ENCODE measurements at places on chromosomes 13 and 19. TPM values are rescaled to one million over a fixed set of nuclear protein-coding genes. Genes with fewer than 3 reads are reported as not detected.

GRCh38 chr19:7868671-7869452 lies 5.3 kb downstream of the PRR36 start:
- peaks cover 26% of the 10 kb centered on the region for H3K4me1 ChIP-seq
- H3K36me3 ChIP-seq: no peaks in the 10 kb centered on the region
- H3K27me3 ChIP-seq: peaks cover 27% of the 10 kb centered on the region

- no peak for DNase-seq
- no peak overlapping the region for H3K4me3 ChIP-seq
- H3K36me3 ChIP-seq: peaks cover 32% of the 10 kb centered on the region
- H3K27ac ChIP-seq: peak overlapping the region; percentile 91
Measured at GRCh38 chr19:19463348-19464117, 51.8 kb downstream of the TSSK6 start.

DNA sequence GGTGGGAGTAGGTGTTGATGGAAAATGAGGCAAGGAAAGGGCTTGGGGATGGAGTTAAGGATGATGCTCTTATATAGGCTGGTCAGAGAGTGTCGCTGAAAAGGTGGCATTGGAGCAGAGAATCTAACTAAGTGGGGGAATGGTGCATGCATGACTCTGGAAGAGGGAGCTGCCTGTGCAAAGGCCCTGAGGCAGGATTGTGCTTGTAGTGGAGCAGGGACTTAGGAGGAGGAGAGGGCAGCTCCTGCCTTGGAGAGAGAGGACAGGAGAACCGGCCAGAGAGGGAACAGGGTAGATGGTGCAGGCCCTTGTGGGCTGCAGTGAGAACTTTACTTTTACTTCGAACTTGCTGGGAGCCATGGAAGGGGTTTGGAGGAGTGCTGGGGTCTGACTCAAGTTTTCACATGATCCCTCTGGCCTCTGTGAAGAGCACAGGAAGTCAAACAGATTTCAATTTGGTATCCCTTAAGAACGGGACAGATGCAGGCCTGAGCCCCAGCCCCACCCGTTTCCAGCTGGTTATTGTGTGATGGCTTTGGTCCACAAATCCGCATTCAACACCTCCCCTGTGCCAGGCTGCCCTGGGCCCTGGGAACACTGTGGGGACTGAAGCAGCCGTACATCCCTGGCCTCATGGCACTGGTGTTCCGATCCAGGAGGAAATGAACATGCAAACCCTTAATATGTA lies 7.0 kb downstream of the AP2A1 start:
- no peak overlapping the region for H3K27ac ChIP-seq
- DNase-seq: no peak
- no peak overlapping the region for H3K4me3 ChIP-seq
- H3K4me1 ChIP-seq: peaks cover 12% of the 10 kb centered on the region

- H3K27ac ChIP-seq: no peak overlapping the region
- H3K36me3 ChIP-seq: no peaks in the 10 kb centered on the region
- H3K4me1 ChIP-seq: no peaks in the 10 kb centered on the region
- no peak overlapping the region for H3K4me3 ChIP-seq
- no peak for DNase-seq
Measured at GRCh38 chr13:38520041-38520440, 166.8 kb upstream of the FREM2 start.

- H3K27ac ChIP-seq: peak overlapping the region; percentile 56
- no peak for DNase-seq
- H3K36me3 ChIP-seq: no peaks in the 10 kb centered on the region
- H3K4me1 ChIP-seq: peaks cover 33% of the 10 kb centered on the region
- no peak overlapping the region for H3K4me3 ChIP-seq
- no peaks in the 10 kb centered on the region for H3K27me3 ChIP-seq
Measured at GRCh38 chr13:73970421-73971055, 163.7 kb downstream of the KLF12 start.

GRCh38 chr19:51546650-51547396 lies 15.4 kb upstream of the SIGLEC6 start:
- H3K27me3 ChIP-seq: no peaks in the 10 kb centered on the region
- H3K36me3 ChIP-seq: no peaks in the 10 kb centered on the region
- no peak for DNase-seq
- H3K4me1 ChIP-seq: no peaks in the 10 kb centered on the region
- no peak overlapping the region for H3K4me3 ChIP-seq

DNA sequence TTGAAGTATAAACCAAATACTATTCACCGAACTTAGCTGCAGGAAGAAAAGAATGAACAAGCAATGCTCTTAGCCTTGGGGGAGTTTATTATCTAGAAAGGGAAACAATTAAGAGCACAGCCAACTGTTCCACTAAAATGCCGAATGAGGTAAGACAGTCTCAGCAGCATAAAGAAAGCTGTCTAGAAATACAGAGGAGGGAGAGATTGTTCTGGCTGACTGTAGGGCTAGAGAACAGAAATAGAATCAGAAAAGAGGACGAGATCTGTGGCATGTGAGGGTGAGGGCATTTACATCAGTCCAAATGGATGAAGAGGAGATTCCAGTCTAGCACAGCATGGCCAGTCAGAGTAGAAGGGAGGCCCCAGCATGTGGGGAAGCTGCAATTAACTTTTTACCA lies 56.8 kb upstream of the TNFRSF19 start:
- no peaks in the 10 kb centered on the region for H3K36me3 ChIP-seq
- DNase-seq: no peak
- H3K4me3 ChIP-seq: no peak overlapping the region
- H3K27ac ChIP-seq: no peak overlapping the region
- H3K27me3 ChIP-seq: peaks cover 10% of the 10 kb centered on the region

DNA sequence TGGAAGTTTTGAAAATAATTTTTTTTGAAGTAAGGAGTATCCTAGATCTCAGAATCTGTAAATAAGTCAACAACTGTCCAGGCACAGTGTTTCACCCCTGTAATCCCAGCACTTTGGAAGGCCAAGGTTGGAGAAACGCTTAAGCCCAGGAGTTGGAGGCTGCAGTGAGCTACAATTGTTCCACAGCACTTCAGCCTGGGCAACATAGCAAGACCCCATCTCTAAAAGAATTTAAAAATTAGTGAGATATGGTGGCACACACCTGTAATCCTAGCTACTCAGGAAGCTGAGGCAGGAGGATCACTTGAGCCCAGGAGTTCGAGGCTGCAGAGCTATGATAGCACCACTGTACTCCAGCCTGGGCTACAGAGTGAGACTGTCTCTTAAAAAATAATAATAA lies 87.2 kb upstream of the ZNF507 start:
- no peak overlapping the region for H3K4me3 ChIP-seq
- no peaks in the 10 kb centered on the region for H3K36me3 ChIP-seq
- H3K27ac ChIP-seq: no peak overlapping the region
- H3K27me3 ChIP-seq: no peaks in the 10 kb centered on the region
- peak; percentile 27 for DNase-seq
- no peaks in the 10 kb centered on the region for H3K4me1 ChIP-seq

DNA sequence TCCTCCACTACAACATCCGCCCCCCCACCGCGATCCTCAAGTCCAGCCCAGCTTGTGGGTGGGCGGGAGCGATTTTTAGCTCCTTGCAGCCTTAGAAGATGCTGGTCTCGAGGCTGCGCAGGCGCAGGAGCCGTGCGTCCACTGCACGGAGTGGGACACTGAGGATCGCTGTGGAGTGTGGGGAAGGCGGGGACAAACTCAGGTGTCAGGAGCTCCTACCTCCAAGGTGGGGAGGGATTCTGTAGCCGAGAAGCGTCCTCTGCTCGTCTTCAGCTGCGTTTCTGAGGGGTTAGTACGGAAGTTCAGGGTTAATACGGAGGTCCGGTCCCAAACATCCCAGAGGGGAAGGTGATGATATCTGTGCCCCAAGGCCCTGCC lies at the start of gene RTBDN:
RTBDN (minus strand) TSS at position 14 of the 378 bp plus-strand sequence. CDS start 4,600 bp downstream, outside the sequence.
- no peak for DNase-seq
- H3K4me1 ChIP-seq: peaks cover 15% of the 10 kb centered on the region
- H3K27me3 ChIP-seq: peaks cover 72% of the 10 kb centered on the region
- H3K4me3 ChIP-seq: peak within 1 kb of the TSS; percentile 58

- no peak overlapping the region for H3K4me3 ChIP-seq
- no peaks in the 10 kb centered on the region for H3K27me3 ChIP-seq
- no peak overlapping the region for H3K27ac ChIP-seq
- DNase-seq: no peak
- no peaks in the 10 kb centered on the region for H3K36me3 ChIP-seq
Measured at GRCh38 chr19:57675881-57676280, 5.9 kb upstream of the ZNF551 start.

GRCh38 chr13:109110159-109110558 lies 480.7 kb downstream of the MYO16 start:
- peaks cover 4% of the 10 kb centered on the region for H3K4me1 ChIP-seq
- H3K27me3 ChIP-seq: no peaks in the 10 kb centered on the region
- H3K36me3 ChIP-seq: no peaks in the 10 kb centered on the region
- DNase-seq: no peak

DNA sequence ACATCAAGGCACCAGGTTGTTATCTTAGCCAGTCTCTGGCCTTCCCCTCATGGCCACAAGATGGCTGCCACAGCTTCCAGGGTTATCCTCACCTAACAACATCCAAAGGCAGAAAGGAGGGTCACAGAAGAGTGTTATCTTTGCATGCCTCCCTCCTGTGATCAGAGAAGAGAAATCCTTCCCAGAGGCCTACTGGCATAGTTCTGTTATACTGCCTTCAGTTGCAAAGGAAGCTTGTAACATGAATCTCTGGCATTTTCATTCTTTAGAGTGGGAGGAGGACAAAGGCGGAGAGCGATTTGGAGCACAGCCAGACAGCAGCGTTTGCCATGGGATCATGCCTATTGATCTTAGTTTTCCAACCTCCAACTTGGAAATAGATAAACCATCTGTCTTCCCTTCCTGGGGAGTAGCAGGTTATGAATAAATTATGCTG lies 135.7 kb downstream of the DNAJC15 start:
- H3K27ac ChIP-seq: peak overlapping the region; percentile 82
- H3K4me1 ChIP-seq: peaks cover 26% of the 10 kb centered on the region
- DNase-seq: no peak
- H3K4me3 ChIP-seq: no peak overlapping the region
- no peaks in the 10 kb centered on the region for H3K36me3 ChIP-seq

DNA sequence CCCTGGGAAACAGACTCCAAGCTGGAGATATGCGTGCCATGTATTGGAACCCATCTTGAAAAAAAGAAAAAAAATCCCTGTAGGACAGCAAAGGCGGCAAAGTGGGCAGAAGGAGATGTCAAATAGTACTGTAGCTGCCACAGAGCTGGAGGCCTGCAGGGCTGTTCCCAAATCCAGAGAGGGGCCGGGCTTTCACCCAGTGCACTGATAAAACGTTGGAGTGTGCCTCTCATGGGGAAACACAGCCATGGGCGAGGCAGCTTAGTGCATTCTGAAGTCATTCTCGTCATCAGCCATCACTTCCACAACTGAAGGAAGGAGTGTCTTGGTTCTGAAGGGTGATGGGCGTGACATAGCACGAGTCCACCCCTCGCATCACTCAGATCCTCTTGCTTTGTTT lies 4.8 kb downstream of the SGCG start:
- no peak overlapping the region for H3K27ac ChIP-seq
- peaks cover 4% of the 10 kb centered on the region for H3K27me3 ChIP-seq
- peak; percentile 75 for DNase-seq
- peaks cover 6% of the 10 kb centered on the region for H3K4me1 ChIP-seq
- no peaks in the 10 kb centered on the region for H3K36me3 ChIP-seq
- H3K4me3 ChIP-seq: no peak overlapping the region

- H3K4me3 ChIP-seq: no peak overlapping the region
- H3K27ac ChIP-seq: no peak overlapping the region
- no peaks in the 10 kb centered on the region for H3K27me3 ChIP-seq
- H3K4me1 ChIP-seq: no peaks in the 10 kb centered on the region
- H3K36me3 ChIP-seq: peaks cover 9% of the 10 kb centered on the region
Measured at GRCh38 chr19:2127758-2128157, 23.6 kb downstream of the AP3D1 start.

GRCh38 chr13:76829572-76830327 lies 56.5 kb downstream of the KCTD12 start:
- H3K27me3 ChIP-seq: peaks cover 9% of the 10 kb centered on the region
- no peaks in the 10 kb centered on the region for H3K36me3 ChIP-seq
- no peak overlapping the region for H3K4me3 ChIP-seq

DNA sequence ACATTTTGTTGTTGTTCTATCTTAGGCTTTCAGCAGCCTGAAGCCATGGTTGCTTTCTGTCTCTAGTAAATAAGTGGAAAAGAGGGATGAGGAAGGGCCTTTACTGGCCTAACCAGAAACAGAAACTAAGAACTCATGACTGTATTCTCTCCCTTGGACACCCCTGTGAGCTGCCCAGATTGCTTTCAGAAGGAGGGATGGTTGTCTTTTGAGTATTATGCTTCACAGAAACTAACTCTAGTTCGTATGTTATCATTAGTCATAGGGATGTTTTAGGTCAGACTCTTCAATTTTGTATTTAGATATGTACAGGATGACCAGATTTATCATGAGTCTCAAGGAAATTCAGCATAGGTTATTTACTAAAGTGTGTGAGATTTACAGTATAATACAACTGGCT lies 17.5 kb downstream of the BORA start:
- H3K27me3 ChIP-seq: no peaks in the 10 kb centered on the region
- no peaks in the 10 kb centered on the region for H3K4me1 ChIP-seq
- H3K4me3 ChIP-seq: no peak overlapping the region
- H3K27ac ChIP-seq: no peak overlapping the region
- H3K36me3 ChIP-seq: peaks cover 21% of the 10 kb centered on the region

GRCh38 chr19:46383171-46383815 lies 30.1 kb downstream of the CCDC8 start:
- DNase-seq: no peak
- H3K36me3 ChIP-seq: peaks cover 40% of the 10 kb centered on the region
- H3K4me1 ChIP-seq: peaks cover 10% of the 10 kb centered on the region
- no peak overlapping the region for H3K4me3 ChIP-seq
- H3K27me3 ChIP-seq: no peaks in the 10 kb centered on the region
- no peak overlapping the region for H3K27ac ChIP-seq

DNA sequence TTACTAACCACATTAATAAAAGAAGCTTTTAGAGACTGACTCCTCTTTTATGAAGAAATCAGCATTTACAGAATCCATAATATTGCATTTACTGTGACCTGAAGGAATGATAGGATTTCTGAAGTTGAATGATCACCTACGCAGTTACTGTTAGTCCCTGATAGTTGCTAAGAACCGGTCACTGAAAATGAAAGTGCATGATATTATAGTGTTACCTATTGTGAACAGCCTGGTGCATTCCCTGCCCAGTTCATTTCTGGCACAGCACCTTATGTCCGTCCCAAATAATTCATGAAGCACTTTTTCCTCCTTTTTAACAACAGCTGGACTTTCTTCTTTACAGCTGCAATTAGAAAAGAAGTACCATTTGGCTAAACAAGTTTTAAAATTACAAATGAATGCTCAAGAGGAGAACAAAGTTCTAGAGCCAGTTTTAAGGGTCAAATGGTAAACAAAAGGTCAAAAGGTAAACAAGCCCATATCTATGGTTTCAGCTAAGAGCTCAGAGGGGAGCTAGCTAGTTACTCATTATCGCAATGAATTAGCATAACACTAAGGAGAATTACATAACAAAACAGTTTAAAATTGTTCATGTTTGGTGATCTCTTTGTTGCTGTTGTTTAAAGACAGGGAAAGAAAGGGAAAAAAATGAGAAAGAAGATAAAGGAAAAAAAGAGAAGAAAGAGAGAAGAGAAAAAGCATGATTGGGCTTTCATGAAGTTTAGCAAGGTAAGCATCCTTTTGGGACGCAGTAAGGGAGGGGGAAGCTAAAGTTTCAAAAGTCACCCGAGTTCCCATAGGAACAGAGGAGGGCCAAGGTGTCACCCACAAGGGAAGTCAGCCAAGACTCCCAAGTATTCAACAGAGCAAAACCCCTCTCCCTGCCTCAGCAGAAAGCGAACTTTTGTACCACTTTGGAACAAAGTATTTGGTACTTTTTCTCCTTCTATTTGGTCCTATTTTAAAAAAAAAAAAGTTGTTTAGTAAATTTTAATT lies 50.2 kb downstream of the FLT3 start:
- no peaks in the 10 kb centered on the region for H3K36me3 ChIP-seq
- no peaks in the 10 kb centered on the region for H3K4me1 ChIP-seq
- DNase-seq: no peak
- H3K4me3 ChIP-seq: no peak overlapping the region

The MEDAG gene
- total RNA-seq: 2.0 TPM

The CASP14 gene
- total RNA-seq: not detected

All from osteocyte (in vitro differentiated cells).